Panc1 (cell line): ENCODE measurements at places on chromosomes 3 and 15.

- no peak for DNase-seq
Observed at GRCh38 chr3:140056047-140056446, 121.1 kb downstream of the CLSTN2 start.

- no peak for DNase-seq
Observed at GRCh38 chr3:175476489-175476888, 617.4 kb downstream of the NAALADL2 start.

DNA sequence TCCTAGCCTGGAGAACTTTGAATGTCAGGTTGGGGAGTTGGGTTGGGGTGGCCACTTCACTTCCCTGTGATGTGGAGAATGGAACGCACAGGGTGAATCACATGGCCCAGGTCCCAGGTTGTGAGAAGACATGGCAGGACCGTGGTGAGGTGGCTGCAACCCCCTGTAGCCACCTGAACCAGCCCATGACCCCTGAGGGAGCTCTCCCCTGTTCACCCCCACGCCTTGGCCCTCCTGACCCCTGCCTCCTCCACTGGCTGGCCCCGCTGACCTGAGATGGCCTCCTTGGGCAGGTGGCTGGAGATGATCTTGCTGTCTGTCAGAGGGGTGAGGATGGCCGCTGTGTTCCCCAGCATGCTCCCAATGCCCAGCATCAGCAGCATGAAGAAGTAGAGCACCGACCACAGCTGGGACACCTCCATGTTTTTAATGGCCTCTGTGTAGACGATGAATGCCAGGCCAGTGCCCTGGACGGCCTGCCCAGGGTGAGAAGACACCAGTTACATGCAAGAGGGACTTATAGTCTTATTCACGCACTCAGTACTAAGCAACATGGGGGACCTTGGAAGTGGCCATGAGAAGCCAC, 31.0 kb downstream of the SLC6A20 start:
- DNase-seq: no peak

DNA sequence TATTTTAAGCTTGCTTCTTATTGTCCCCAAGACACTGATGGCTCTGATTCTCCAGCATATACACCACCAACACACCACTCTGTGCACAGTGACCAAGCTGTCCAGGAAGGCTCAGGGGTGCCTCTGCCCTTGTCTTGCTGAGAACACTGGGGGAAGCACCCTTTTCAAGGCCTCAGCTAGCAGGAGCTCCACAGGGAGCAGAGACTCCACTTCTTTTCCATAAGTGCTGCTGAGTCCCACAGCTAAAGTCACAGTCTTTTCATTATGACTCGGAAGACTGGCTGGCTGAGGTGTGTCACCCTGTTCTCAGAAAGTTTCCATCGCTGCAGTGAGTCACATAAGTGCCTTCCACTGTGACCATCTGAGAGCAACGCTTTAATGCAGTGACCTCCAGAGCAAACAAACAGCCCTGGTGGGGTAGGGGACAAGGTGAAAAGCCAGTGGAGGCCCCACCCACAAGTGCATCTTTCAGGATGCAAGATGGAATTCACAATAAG, 226.9 kb upstream of the CHRNA7 start:
- DNase-seq: no peak

DNA sequence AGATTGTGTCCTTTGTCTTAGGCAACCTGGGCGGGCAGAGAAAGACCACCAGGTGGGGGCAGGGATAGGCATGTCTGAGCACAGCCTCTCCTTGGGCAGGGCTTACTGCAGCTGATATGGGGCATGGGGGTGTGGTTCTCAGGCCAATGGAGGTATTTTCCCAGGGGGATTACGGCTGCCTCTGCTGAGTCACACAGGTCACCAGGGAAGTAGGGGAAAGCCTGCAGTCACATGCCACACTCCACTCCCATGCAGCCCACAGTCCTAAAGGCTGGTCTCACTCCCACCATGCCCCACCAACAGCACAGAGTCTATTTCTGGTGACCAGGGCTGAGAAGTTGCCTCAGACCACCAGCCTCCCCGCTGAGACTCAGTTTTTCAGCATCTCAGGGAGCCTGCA, 466.4 kb downstream of the DIPK2A start:
- no peak for DNase-seq

DNA sequence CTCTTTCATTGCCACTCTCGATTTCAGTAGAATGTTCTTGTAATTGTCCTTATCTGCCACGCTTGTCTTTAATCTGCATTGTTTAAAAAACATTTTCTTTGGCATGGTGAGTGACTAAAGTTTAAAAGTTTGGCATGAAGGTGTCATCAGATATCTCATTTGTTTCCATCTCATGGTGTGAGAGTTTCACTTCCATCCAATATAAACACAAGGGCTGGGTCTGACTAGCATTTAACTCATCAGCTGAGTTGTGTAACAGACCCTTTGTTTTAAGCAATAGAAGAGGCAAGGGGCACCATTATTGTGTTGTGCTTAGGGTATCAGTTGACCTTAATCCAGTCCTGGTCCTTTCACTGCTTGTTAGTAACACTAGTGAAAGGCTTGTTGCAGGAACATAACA, 49.9 kb upstream of the IL12A start:
- DNase-seq: no peak

DNA sequence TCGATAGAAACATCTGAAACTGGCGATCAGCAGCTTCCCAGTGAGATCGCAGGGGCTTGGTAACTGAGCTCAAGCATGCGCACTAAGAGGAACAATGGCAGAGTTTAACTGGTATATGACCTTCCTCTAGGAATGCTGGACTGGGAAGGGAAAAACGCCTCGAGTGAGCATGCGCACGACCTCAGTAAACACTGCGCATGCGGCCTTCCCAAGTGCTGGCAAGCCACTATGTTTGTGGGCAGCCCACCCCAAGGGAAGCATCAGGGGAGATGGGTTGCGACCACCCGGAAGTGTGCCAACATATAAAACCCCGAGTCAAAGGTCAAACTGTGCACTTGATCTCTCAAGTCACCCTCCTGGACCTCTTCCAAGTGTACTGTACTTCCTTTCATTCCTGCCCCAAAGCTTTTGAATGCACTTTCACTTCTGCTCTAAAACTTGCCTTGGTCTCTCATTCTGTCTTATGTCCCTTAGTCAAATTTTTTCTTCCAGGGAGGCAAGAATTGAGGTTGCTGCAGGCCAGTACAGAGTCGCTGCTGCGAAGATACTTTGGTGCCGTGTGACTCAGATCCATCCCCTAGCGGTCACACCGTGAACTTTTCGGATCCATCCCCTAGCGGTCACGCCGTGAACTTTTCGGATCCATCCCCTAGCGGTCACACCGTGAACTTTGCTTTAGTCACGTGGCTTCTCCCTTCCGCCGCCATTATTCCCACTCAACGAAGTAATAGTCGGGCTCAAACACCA, 243.3 kb downstream of the FAM43A start:
- DNase-seq: no peak
